ENCODE measurements at places on chromosomes 1 and 21.

DNA sequence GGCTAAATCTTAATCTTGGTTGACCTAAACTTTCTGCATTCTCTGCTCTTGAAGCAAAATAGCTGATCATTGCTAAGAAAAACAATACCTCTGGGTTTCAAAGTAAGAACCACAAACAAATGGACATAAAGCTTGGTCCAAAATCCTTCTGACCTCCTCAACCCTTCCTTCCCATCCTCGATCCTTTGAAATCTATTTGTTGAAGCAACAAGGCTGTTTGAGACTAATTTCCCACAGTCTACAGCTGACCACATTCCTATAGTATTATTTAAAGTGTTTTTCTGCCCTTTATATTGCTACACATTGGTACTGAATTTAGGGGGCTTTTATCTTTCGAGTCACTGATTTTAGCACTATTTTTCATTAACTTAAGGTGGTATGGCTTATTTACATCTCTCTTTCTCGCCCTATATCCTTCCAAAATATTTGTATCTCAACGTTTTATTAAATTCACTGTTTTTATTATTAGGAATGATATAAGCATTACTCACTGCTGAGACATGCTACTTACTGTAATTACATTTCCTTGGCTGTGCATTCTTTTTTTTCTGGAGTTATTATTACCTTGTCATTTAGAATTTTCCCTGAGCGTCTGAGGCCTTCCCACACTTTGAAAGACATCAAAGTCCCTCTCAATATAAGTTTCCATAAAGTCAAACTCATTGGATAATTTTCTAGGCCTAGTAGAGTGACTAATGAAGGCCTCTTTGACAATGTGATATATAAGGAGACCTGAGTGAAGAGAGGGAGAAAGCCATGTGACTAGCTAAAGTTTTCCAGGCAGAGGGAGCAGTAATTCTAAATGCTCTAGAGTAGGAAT lies 73.9 kb downstream of the RAB3GAP2 start:
- DNase-seq, result no peak

- no peak for DNase-seq
Measured at GRCh38 chr1:234963180-234963903, 165.3 kb downstream of the TOMM20 start.

- DNase-seq, result no peak
Measured at GRCh38 chr1:209746451-209747165, 9.2 kb upstream of the TRAF3IP3 start.

- no peak for DNase-seq
Measured at GRCh38 chr1:229407206-229408026, 26.5 kb downstream of the ACTA1 start.

DNA sequence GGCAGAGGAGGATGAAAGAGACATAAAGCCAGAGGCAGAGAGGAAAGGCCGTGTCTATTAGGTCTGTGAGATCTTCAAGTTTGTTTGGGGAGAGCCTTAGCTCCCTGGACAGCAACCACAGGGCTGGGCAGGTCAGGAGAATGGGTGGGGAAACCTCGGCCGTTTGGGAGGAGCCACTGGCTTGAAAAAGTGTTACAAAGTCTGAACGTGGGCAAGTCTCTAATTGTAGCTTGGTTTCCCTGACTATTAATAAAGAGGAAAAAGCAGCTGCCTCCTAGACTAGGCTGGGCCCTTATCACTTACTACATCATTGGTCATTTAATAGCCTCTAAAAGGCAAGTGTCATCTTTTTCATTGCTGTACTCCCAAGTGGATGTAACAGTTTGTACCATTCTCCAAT lies at the start of gene CCDC17:
TSS of gene CCDC17 (minus strand) at position 83 of the 400 bp plus-strand sequence. CDS start 145 bp downstream, outside the sequence.
- DNase-seq, result no peak

GRCh38 chr1:7225711-7226505 lies 440.7 kb downstream of the CAMTA1 start:
- no peak for DNase-seq

- DNase-seq, result no peak
Measured at GRCh38 chr1:67605209-67605780, 79.7 kb upstream of the GADD45A start.

GRCh38 chr1:116020668-116021272 lies 44.5 kb downstream of the SLC22A15 start:
- DNase-seq, result no peak

- DNase-seq, result no peak
Measured at GRCh38 chr1:222004034-222004433, 262.1 kb upstream of the DUSP10 start.

Data from NCI-H1417 treated with DMSO at 0.1 percent for 48 hours (cell line).